GM19239 (cell line): ENCODE measurements at places on chromosomes 5 and 9.

DNA sequence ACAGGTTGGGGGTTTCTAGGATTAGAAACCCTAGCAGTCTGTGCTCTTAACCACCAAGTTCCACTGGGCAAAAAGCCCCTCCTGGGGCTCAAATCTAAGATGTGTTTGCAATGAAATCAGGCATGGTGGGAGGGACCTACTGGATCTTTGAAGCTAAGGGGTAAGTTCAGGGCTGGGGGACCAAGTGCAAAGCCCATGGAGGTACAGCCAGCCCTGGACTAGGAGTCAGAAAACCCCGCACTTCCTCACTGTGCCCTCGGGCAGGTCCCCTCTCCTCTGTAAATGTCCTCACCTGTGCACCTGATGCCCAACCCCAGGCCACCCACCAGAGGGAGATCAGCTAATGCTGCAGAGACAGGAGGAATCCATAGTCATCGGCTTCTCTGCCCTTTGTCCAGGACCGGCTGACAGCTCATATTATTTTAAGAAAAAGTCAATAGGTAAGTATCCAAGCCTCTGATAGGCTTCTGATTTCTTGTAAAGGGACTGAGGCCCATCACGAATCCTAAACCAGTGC, 138.3 kb downstream of the PAX5 start:
- no peak for DNase-seq

DNA sequence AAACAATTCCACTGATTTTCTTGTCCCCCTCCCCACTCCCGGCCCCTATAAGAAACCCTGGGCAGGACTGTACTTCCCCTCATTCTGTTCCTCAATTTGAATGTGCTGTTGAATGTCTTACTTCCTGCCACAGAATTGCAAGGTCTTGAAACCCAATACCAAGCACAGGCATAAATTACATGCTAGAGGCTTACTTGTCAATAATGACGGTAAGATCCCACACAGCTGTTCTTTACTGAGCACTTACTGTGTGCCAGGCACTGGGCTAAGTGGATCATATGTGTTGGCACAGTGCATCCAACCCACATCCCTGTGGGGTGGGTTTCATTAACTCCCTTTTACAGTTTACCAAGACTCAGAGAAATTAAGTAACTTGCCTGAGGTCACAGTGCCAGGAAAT, 63.4 kb downstream of the MVB12B start:
- no peak for DNase-seq

- DNase-seq: no peak
Measured at GRCh38 chr5:65078331-65078730, 309.6 kb downstream of the CWC27 start.

DNA sequence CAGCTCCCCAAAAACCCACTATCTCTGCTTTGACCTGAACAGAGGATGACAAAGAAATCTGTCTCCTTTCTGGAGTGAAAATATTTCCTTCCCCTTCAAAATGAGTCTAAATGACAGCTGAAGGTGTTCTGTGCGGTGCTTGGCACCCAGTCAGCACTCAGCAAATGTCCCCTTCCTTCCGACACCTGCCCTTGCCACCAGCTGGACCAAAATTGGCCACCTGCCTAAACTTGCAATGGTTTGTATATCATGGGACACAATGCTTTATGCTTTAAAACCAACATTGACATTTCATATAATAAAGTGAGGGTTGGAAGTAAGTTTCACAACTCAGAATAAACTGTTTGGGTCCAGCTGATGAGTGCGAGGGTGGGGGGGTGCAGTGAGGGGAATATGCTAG, 7.5 kb upstream of the TTC1 start:
- no peak for DNase-seq

DNA sequence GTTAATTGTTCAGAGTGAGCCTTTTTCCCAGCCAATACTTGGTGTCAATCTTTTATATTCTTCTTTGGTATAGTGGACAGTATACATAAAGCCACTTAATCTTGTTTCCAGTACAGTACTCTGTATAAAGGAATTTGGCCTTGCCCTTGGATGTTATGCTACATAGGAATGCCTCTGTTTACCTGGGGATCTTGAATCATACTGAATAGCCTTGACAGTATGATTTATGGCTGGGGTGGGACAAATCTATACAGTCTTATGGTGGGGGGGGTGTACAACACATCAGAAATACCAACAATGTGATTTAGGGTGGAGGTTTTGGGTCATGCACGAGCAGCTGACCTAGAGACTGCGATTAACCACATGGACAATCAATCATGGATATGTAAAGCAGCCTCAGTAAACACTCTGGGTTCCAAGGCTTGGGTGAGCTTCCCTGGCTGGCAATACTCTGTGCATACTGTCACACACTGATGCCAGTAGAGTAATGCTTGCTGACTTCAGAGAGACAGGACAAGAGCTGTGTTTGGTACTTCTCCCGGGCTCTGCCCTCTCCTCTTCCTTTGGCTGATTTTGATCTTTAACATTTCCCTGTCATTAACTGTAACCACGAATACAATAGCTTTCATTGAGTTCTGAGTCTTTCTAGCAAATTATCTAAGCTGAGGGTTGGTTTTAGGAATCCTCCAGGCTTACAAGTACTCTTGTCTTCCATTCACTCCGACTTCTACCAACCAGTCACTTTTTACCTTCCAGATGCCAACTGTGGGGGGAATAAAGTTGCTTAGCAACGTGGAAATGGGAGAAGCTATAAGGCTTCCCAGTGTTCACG, 84.6 kb downstream of the IARS1 start:
- no peak for DNase-seq

- DNase-seq: no peak
Measured at GRCh38 chr9:127203681-127204327, 60.8 kb upstream of the GARNL3 start.

DNA sequence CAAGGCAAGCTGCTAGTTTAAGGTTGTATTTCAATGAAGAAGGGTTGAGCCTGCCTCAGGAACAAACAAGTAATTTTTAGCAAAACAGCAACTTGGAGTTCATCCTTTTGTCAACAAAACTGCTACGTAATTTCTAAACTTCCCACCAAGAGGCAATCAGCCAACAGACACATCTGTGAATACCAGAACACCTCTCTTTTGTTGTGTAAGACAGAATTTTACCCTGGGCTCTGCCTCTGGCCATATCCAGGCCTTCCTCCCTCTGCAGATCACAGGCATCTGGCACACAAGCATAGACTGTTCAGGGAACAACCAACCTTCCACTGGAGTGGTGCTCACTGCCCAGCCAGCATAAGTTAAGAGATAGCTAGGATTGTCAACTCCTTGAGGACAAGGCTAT, 409.0 kb downstream of the SPOCK1 start:
- DNase-seq: no peak

DNA sequence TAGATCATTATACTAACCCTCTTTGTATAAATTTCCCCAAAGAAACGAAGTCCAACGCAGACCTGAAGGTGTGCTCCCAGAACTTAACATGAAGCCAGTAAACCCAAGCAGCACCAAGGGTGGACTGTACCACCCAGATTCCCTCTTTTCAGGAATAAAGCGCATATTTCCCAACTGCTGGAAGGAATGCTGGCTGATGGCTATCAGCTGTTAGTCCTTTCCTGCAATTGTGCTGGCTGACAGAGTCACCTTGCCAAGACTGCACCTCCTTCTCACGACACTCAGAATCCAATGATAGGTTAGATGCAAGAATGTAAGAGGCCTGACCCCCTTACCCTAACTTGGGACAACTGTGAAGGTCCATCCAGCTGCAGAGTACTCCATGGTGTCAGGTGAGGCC, 93.9 kb downstream of the MAPKAP1 start:
- no peak for DNase-seq

DNA sequence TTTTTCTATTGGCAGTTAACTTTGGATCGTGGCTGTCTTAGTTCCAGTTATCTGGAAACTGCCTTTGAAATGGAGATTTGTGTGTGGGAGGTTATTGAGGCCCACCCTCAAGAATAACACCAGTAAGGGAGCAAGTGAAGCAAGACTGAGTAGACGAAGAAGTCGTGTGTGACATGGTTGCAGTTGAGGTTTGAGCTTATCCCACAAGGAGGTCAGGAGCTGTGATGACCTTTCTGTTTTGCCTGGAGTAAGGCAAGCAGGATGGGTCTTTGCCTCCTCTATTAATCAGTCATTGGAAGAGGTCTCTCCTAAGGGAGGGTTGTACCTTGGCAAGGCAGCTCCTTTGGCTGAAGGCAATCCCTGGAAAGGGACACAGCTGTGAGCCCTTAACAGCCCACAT, 49.6 kb upstream of the CTXN3 start:
- no peak for DNase-seq
